ENCODE measurements at places on chromosomes 11 and 22. TPM values are rescaled to one million over a fixed set of nuclear protein-coding genes. Genes with fewer than 3 reads are reported as not detected.

The FGF4 gene
- total RNA-seq = 0.09 TPM

The C11orf16 gene
- not detected for total RNA-seq

The SERHL2 gene
- total RNA-seq = 0.25 TPM

The SCUBE1 gene
- total RNA-seq = 0.18 TPM

The ABTB2 gene
- 44.8 TPM for total RNA-seq

The FOLR1 gene
- 0.24 TPM for total RNA-seq

The TPBGL gene
- total RNA-seq = 0.18 TPM

The MPEG1 gene
- total RNA-seq = not detected

The SLN gene
- 2.8 TPM for total RNA-seq

The ZBTB16 gene
- total RNA-seq = 1.6 TPM

The FAM181B gene
- total RNA-seq = 0.05 TPM

The ALX4 gene
- total RNA-seq = 1.2 TPM

The APOBEC3A gene
- not detected for total RNA-seq

The IGLL1 gene
- not detected for total RNA-seq

The CCDC188 gene
- not detected for total RNA-seq

The RBM7 gene
- 33.9 TPM for total RNA-seq

The ART1 gene
- not detected for total RNA-seq

The OR52I1 gene
- total RNA-seq = not detected

The IGF2 gene
- 2.8 TPM for total RNA-seq
